ENCODE measurements at places on chromosomes 3 and 15.

DNA sequence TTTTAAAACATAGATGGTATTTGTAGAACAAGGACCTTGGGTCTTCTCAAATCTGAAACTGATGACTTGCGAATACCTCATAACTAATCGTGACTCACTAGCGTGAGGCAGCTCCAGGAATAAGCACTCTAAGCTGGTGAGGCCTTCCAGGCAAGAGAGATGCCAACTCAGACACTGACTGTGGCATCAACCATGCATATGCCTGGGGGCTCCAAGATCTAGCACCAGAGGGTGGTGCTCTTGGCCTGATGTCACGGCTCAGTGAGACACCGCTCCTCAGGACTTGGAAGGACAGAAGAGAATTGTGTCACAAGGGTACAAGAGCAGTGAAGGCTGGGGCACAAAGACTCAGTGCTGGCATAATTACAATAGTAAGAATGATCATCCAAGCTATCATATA, 125.0 kb upstream of the TRIM42 start:
- DNase-seq, result no peak

DNA sequence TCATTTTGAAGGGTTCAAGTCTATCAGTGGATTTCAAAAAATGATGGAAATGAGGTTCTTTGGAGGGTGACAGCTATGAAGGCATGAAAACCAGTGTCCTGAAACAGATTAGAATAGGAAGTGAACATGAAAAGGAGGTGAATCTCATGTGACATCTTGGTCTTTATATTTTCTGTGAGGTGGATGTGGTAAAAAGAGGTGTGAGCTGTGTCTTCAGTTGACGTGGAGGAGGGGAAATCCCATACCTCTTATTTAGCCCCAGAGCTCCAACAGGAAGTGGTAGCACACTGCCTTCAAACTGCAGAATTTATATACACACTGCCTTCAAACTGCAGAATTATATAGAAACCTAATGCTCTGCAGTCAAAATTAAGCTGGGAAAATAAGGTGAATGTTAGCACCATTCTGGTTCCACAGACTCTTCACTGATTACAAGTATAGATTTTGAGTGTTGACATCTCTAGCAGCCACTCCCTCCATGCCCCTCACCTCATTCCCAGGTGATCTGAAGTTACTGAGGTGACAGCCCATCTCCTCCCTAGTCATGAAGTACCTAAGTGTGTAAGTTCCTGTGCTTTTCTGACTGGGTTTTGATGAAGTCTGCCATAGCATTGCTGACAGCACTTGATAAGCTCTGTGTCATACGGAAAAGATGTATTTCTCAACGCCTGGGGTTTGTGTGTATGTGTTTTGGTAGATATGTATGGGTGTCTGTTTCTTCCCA, 2.7 kb downstream of the RAB8B start:
- peak; percentile 32 for DNase-seq

DNA sequence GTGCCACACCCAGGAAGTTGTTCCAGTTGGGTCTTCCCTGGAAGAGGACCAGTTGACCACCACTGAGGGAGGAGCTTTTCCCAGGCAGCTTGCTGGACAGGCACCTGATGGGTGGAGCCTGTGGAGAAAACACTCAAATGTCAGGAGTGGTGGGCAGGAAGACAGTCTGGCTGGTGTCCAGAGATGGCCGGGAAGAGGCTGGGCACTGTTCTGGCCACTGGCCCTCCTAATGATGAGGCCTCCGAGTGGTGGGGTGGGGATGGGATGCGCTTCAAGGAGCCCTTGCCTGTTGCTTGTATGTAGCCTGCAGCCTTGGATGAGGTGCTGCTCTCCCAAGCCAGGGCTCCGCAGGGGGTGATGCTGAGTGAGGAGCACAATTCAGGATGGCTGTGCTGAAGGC, 12.3 kb downstream of the PLEKHO2 start:
- no peak for DNase-seq

DNA sequence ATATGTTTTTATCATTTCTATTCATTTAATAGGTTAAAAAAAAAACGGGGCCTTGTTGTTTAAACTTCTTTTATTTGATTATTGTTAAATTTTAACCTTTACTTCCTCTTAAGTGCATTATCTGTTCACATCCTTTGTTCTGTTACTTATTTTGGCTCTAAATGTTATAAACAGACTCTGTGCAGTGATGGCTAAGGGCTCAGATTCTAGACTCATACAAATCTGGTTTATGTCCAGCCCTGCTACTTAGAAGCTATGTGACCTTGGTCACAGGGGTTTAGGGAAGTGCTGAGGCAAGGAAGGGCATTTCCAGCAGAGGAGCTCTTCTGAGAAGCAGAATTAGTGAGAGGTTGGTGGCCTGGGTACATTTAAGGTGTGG, 55.3 kb upstream of the VILL start:
- no peak for DNase-seq

DNA sequence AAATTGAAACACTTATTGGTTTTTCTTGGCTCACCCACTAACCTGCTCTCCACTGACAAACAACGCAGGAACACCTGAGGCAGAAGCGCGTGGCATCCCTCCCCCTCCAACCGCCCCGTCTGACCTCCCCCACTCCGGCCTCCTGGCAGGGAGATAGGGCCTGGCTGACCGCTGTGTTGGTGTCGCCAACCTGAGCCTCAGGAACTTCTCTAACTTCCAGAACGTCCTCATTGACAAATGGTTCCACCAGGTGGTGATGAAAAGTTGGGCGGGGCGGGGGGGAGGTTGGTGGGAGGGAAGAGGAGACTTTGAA, 22.8 kb downstream of the IL17RD start:
- DNase-seq, result no peak

DNA sequence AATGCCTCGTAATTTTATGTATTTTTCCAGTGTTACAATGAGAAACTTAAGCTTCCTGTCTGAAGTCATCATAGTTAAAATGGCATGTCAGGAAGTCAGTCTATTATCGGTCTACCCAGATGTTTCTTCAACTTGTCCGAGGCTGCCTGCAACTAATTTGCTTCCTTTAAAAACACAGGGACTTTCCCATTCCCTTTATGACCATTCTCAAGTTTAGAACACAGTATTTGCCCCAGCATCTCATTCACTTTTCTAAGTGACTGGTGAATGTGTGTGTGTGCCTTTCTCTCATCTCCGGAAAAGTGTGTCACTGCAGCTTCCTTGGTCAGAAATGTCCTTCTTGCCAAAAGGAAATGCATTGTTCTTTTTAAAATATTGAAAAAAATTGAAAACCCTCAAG, 466.6 kb downstream of the RAP2B start:
- DNase-seq, result no peak

GRCh38 chr3:194086388-194087075, 49.4 kb upstream of the HES1 start:
- no peak for DNase-seq

- DNase-seq, result no peak
These were observed 35.2 kb downstream of the ABTB1 start for GRCh38 chr3:127707851-127708411.

GRCh38 chr3:195240171-195240701, 30.7 kb downstream of the XXYLT1 start:
- DNase-seq, result no peak

- DNase-seq, result no peak
These were observed 288.9 kb upstream of the TPM1 start for GRCh38 chr15:62753518-62754221.

- DNase-seq, result no peak
These were observed 77.1 kb downstream of the CORO2B start for GRCh38 chr15:68655686-68656437.

GRCh38 chr3:195160908-195161434, 110.0 kb downstream of the XXYLT1 start:
- no peak for DNase-seq

DNA sequence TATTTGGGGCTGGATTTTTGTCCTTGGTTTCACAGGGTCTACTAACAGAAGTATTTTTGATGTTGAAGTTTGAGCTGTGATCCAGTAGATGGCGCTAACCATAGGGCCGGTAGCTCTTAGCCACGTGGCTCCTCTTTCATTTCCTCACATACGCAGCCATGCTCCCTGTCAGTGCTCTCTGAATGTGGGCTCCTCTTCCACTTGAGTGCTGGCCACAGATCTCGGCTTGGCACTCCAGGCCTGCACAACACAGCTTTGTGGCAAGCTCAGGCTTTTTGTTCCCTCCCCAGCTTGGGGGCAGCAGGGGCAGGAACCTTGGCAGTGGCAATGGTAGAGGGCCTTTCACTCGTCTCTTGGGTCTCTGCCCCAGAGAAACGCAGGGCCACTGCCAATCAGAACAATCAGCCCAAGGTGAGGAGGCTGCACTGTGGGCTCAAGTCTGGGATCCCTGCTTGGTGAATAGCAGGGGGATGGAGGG, 18.6 kb upstream of the DNAAF4 start:
- no peak for DNase-seq

- no peak for DNase-seq
These were observed 706 bp downstream of the DVL3 start for GRCh38 chr3:184155644-184156521.

GRCh38 chr15:78059110-78059839, 18.2 kb downstream of the TBC1D2B start:
- DNase-seq, result no peak

GRCh38 chr3:186032321-186032720, 76.6 kb downstream of the ETV5 start:
- no peak for DNase-seq

GRCh38 chr3:139716908-139717485, 39.2 kb upstream of the NMNAT3 start:
- no peak for DNase-seq

GRCh38 chr3:193096076-193096475, 144.9 kb upstream of the PLAAT1 start:
- no peak for DNase-seq

DNA sequence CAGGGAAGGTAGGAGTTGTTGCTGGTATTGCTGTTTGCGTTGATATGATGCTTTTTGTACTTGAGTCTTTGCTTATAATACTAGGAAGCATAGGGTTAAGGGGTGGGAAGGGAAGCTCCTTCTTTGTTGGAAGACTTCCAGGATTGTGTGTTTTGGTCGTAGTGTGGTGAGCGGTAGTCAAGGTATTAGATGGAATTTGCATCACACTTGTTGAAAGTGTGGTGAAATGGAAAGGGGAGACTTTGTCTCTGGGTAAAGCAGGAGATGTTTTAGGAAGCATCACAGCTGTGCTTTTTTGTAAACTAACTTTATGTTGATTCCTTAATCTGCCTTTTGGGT, 14.9 kb downstream of the IGSF10 start:
- no peak for DNase-seq

DNA sequence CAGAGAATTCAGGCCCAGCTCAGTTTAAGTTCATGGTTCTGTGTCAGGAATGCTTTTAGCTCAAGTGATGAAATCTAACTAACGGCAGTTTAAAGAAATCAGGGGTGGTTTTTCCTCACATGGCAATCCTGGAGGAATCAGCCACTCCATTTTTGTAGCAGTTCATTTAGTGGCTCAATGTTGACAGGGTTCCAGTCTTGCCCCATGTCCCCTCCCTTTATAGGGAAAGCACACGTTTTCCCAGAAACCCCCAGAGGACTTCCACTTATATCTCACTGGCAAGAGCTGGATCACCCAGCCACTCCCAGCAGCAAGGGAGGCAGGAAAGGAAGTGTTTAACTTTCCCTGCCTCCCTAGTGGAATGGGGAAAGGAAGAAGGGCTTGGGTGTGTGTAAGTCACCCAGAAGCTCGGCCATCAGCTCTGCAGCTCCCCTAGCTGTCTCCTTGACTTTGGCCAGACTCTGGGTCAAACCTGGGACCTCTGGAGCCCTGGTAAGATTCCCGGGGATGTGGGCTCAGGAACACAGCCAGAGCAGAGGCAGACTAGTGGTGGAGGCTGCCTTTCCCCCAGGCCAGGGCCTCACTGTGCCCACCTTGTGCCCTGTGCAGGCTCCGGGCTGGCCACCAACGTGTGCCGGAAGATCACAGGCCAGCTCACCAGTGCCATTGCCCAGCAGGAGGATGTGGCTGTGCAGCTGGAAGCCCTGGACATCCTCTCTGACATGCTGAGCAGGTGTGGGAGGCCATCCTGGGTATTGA, 11.3 kb downstream of the CAND2 start:
- no peak for DNase-seq

GRCh38 chr15:64023220-64023619, 23.1 kb downstream of the DAPK2 start:
- DNase-seq, result no peak

DNA sequence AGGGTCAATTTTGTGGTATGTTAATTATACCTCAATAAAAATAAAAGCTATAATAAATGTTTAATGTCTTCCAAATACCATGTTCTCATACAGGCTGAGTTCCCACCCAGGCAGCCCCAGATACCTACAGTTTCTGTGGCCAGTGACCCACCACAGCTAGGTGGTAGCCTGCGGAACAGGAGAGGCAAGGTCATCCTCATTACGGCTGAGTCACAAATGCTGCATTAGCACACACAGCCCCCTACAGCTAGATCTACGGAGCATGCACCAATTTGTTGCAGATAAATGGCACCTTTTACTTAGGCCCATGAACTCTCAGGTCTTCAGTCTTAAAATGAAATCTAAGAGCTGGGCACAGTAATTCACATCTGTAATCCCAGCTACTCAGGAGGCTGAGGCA, 5.1 kb downstream of the SPATA12 start:
- no peak for DNase-seq

- no peak for DNase-seq
These were observed 109.5 kb upstream of the PTPRG start for GRCh38 chr3:61451841-61452240.

- no peak for DNase-seq
These were observed at the start of gene CSPG5 for GRCh38 chr3:47578691-47579632. CSPG5 (minus strand) TSS chr3:47578865; CDS start chr3:47578693, 172 bp downstream.

DNA sequence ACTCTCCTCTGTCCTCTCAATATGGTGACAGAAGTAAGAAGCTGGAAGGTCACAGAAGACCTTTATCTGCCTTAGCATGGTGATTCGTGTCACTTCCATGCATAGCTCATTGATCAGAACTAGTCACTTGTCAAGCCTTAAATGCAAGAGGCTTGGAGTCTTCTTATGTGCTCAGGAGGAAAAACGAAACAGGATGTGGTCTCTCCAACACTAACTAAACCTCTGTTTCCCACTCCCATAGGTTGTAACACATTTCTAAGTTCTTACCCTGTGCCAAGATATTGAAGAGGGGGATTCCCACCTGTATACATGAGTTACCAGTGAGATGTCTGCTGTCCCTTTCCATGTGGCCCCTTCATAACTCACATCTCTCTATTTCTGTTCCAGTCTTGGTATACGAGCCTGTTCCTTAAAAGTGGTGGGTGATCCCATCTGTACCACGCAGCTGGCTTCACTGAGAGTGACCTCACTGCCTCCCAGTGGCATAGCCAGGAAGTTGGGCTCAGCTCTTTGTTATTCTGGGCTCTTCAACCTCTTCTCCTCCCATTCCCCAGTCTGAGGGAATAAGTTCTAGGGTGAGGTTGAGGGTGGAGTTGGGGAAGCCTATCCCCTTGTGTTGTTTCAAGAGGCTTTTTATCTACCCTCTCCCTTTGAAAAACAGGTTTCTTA, 203.2 kb upstream of the PPP2R3A start:
- DNase-seq, result no peak

- DNase-seq, result no peak
These were observed 89.4 kb downstream of the SUCLG2 start for GRCh38 chr3:67564973-67565372.

DNA sequence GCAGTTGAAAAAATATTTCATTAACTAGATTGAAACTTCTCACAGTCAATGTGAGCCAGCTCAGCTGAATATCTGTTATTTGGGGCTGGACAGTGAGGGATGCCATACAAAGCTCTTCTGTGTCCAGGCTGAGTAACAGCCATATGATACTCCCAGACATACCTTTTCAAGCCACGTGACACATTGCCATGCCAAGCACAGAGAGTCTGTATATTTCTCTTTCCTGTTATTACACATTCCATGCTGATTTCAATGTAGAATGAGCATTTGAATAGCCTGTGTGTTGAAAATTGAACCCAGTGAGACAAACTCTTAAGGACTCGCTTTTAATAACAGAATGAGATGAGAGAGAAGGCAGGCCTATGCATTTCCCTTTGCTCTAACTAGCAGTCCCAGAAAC, 334.7 kb upstream of the RASGRP1 start:
- no peak for DNase-seq
